Foreskin fibroblast (primary cell): ENCODE measurements at places on chromosomes 1 and 21.
A peak's percentile ranks its signal among the peaks of the same experiment; 100 is the strongest.

GRCh38 chr1:223665592-223666312 lies at the start of gene CAPN8:
Gene CAPN8 (minus strand): TSS chr1:223665701. CDS start chr1:223665646, 55 bp downstream.
- peak; percentile 8 for DNase-seq

DNA sequence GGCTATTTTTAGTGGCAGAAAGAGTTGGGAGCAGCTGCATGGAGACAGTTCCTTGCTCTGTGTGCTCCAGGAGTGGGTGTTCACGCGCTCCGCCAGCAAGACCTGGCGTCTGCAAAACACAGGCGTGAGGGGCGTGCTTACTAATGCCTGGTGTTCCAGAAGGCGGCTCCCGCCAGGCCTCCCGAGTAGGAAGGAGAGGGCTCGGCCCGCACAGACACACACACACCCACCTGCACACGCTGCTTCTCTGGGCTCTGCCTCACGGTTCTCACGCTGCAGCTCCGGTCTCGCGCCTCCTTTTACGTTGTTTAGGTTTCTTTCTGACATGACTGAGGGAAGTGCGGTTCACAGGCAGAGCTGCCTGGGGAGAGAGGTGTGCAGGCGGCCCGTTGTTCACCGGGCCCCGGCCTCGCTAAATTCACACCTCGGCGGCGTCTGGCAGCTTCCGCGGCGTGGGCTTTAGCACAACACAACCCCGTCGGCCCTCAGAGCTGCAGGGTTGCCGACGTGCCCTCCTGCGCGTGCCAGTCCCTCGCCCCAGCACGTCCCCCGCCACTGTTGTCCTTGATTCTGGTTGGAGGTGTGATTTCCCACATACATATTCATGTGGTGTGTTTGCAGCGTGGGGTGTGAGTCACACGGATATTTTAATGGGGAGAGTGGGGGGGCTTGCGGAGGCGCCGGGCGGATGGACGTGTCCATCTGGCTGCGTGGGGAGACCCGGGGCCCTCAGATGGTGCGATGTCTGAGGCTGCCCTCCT lies 77.0 kb downstream of the SKI start:
- DNase-seq = no peak

DNA sequence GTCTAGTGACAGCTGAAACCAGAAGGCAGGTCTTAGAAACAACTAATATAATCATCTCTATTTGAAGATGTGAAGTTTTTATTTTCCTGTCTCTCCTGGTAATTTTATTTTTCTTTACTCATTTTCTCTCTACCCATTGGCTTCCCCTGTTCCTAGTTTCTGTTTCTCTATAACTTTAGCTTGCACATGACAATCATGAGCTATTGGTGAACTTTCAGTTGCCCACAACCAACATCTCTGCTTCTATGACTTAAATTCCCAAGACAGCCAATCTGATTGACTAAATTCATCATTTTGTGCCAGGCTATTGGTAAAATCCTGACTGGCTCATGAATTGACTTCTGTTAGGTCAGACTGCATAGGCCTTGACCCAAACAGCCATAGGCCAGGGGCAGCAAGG lies 13.7 kb upstream of the ACADM start:
- no peak for DNase-seq

GRCh38 chr1:156497078-156497742 lies 3.4 kb downstream of the MEF2D start:
- peak; percentile 32 for DNase-seq

DNA sequence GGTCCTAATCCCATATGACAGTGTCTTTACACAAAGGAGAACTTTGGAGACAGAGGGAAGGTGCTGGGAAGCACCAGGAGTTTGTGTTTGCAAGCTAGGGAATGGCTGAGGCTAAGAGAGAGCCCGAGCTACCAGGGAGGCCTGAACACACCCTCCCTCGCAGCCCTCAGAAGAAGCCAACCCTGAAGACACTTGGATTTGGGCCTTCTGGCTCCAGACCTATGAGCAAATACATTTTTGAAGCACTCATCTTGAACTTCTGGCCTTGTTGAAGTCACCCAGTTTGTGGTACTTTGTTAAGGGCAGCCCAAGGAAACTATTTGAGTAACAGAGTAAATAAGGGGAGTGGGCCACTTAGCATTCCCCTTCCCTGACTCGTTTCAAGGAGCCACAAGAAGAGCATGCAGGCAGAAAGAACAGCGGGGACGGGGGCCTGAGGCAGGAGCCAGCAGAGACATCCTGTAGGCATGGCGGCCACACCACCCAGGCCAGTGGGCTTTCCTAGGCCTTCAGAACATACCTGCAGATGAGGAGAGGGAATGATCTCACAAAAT lies 13.2 kb upstream of the QSOX1 start:
- no peak for DNase-seq

GRCh38 chr1:2463396-2463795 lies 12.7 kb upstream of the PLCH2 start:
- peak; percentile 59 for DNase-seq

DNA sequence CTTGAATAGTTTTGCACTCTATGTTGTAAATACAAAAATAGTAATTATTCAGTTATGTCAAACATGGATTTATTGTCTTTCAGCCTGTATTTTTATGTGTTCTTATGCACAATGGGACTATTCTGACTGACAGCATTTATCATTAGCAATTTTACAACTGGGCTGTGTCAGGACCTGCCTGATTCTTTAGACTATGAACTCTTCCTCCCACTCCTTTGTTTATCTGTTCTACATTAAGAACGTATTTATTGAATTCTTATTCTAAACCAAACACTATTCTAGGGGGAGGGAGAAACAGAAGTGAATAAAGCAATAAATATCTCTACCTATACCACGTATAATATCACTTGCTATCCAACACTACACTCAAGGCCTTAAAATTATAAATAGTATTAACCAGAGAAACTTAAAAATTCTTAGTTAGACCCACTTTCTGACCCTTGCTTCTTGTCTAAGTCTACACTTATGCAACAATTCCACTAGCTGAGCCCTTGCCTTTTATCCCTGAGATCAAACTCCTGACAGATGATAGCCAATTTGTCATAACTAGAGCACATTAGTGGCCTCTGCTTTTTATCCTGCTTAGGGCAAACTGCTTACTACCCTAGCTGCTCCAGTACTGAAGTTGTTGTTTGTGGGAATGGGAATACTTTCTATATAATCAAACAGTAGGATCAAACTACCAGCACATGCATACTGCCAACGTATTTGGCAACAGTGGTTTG lies 494.3 kb downstream of the BRINP3 start:
- no peak for DNase-seq

DNA sequence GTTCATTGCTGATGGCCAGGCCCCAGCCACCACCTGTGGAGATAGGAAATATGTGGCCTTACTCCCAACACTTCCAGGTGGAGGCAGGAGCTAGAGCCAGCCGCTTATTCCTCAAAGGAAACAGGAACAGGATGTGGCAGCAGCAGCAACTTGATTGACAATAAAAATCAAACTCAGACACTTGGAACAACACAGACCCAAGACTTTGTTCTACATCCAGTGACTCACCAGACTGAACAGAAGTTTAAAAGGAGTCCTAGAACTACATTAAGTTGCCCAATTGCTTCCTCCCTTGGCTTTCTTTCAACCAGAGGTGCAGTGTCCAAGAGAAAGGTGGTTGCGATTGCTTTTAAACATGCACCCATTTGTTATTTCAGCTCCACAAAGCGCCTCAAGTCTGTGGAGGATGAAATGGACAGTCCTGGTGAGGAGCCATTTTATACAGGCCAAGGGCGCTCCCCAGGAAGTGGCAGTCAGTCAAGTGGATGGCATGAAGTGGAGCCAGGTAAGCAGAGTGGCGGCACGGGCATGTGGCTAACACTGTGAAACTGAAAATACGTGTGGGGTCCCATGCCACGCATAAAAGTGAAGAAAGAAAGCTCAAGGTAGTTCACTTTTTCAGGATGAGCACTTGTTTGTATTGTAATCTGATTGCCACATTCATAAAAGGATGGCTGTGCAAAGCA lies 276.6 kb downstream of the NFIA start:
- DNase-seq = peak; percentile 23
